ENCODE measurements at places on chromosomes 11 and 22. TPM values are rescaled to one million over a fixed set of nuclear protein-coding genes. Genes with fewer than 3 reads are reported as not detected.

DNA sequence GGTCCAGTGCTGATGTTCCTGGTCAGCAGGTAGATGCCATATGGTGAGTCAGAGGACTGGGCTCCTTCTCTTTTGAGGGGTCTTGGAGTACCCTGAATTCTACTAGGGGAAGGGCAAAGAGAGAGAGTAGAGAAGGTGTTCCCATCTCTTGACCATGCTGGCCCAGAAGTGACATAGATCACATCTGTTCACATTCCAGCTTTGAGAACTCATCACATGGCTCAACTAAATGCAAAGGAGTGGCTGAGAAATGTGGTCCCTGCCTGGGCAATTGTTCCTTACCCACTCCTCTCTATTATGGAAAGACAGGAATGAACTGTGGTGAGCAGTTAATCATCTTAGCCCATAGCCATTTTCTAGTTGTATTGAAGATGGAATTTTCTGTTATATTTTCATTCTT is 105.4 kb upstream of the TIMP3 start:
- DNase-seq, result no peak

DNA sequence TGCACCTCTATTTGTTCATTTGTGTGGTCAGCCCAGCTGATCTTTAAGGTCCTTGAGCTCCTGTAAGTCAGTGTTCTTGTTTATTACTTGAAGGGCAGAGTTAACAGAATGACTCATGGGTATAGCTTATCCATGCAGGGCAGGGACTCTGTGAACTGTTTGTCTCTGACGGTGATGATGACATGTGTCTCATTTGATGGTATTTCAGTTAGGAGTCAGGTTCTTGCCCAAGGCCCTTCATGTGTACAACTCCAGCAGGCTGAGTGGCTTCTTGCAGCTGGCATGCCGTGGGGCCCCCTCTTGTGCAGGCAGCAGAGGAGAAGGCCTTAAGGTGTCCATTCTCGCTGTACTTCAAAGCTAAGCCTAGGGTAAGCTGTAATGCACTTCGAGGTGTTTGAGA is 165.1 kb downstream of the DBX1 start:
- no peak for DNase-seq

DNA sequence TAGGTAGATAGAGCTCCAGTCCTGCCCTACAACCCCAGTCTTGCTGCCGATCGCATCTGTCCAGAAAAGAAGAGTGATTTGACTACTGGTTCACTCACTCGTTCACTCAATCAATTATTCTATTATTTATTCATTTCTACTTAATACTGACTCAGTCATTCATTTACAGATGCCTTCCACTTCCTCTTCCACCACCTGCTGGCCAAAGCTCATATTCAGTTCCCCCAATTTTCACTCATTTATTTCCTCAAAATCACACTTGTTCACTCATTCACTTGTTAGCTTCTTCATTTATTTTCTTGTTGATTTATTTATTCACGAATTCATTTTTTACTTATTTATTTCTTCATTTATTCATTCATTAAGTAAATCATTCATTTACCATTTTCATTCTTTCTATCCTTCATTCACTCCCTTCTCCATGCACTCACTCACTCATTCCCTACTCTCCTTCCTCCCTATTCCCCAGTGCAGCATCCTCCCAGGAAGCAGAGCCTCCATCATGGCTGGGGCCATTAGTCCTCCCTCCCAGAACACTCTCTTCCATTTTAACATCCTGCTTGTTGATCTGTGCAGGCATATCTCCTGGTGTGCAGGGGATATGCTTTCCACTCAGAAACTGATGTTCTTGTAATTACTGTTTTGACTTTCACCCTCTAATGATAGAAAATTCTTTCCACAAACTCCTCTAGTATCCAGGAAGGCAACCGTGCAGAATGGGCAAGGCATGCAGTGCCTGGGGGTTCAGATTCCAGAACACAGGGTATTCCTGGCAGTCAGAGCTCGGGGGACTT is 281.0 kb downstream of the TENM4 start:
- no peak for DNase-seq

- DNase-seq, result no peak
Measured at GRCh38 chr11:47720651-47721050, 5.5 kb upstream of the AGBL2 start.

DNA sequence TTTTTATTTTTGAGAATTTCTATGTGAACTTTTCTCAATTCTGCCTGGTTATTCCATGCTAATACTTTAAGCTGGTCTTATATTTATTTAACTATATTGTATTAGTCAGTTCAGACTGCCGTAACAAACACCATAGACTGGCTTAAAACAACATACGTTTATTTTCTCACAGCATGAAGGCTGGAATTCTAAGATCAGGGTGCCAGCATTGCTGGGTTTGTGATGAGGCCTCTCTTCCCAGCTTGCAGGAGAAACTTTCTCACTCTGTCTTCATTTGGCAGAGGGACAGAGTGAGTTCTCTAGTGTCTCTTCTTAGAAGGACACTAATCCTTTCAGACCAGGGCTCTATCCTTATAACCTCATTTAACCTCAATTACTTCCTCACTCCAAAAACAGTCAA is 16.2 kb upstream of the TEAD1 start:
- no peak for DNase-seq

- DNase-seq, result no peak
Measured at GRCh38 chr11:75454987-75455386, 22.0 kb upstream of the KLHL35 start.

DNA sequence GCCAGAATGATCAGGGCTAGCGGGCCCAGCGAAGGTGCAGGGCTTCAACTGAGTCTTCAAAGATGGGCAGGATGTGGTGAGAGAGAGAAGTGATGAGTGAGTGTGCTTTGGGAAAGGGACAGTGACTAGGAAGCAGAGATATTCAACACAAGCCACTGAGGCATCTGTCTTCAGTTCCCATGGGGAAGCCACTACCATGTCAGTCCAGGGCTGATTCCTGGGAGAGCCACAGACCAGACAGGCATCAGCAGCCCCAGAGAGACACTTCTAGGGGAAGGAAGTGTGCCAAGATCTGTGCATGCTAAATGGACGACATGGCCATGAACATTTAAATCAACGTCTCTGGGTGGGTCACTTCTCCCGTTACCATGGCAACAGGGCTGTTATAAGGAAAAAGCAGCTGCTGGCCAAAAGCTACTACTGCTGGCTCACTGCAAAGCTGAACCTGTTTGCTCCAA is 28.5 kb downstream of the P4HA3 start:
- no peak for DNase-seq

Gene MAPK8IP2
- total RNA-seq, result 42.3 TPM
